ENCODE measurements at places on chromosomes 6 and 20.

- no peak for DNase-seq
These were observed 115.0 kb downstream of the SCP2D1 start for GRCh38 chr20:18928626-18929025.

- no peak for DNase-seq
These were observed 32.8 kb downstream of the TCF15 start for GRCh38 chr20:577167-577791.

DNA sequence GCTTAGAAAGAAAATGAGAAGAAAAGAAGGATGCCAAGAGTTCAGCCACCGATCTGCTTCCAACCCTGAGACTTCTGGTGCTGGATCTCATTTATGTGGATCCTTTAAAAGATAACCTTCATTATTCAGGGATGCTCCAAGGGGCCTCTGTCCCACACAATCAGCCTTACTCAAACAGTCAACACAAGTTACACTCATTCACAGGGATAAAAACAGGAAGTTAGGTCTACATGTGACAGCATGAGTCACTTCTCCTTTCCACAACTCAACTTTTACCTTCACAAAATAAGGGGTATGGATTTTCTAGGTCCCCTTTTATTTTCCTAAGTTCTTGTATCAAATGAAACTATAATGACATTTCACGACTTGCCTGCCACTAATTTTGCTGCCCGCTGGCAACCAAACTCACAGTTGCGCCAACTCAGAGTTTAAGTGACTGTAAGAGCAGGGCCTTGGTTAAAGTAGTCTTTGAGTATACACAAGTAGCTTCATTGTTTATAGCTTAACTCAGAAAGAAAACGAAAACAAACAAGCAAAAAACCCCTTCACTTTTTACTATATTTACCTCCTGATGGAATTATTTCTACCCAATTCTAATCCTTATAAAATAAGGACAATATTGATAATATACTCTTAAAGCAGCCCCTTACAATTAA is 278.8 kb upstream of the RUNX2 start:
- no peak for DNase-seq

DNA sequence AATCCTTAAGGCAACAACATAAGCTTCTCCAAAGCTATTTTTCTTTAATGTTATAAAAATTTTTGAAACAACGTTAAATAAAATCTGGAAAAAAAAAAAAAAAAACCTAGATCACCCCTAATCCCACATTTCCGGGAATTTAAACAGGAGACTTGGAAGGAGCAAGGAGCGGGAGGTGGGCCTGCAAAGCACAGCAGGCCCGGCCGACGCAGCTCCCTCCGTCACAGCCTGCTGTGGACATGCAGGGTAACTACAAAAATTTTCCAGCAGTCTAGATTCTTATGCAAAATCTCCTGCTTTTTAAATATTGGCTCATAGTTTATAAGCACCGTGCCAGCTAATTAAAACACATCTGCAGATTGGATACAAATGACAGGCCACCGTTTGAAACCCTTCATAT is 23.5 kb downstream of the FOXF2 start:
- no peak for DNase-seq

DNA sequence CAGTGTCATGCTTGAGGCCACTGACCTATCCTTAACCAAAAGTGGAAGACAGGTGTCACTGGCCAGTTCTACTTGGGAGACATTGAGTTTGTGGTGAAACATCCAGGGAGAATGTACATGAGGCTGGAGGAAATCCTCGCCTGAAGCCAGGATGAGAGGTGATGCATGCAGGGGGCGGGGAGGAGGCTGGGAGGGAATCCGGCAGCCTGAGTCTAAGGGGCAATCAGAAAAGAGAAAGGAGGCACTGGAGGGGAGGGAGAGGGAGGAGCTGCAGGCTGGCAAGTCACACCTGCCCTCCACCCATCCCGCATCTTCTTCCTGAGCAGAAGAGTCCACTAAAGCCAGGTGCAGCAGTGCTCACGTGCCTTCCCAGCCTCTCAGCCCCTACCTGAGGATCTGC is 14.9 kb upstream of the DDO start:
- DNase-seq, result no peak

DNA sequence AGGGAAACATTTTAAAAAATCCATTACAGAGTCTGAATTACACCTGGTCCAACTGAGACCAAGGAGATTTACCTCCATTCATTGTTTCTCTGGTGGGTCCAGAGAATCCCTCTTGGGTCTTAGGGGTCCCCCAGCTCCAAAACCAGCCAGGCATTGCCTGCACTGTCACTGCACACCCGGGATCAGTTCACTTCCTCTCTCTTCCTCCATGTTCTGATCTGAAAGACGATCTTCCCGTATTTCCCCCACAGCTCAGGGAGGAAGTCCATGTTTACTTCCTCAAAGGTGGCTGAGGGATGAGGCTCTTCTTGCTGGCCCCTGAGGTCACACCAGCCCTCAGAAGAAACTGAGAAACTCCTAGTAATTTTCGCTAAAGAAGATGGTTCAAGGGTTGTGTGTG is 159.7 kb downstream of the BMP7 start:
- DNase-seq, result no peak

GRCh38 chr20:17327185-17328148 is 100.6 kb downstream of the PCSK2 start:
- no peak for DNase-seq
